ENCODE measurements at places on chromosomes 3 and 15. TPM values are rescaled to one million over a fixed set of nuclear protein-coding genes. Genes with fewer than 3 reads are reported as not detected.

- no peak overlapping the region for H3K27ac ChIP-seq
- no peak for DNase-seq
- no peaks in the 10 kb centered on the region for H3K36me3 ChIP-seq
- no peaks in the 10 kb centered on the region for H3K4me1 ChIP-seq
Measured at GRCh38 chr15:61037031-61037430, 192.1 kb downstream of the RORA start.

CCDC12 gene
- 27.5 TPM for polyA plus RNA-seq

SENP5 gene
- 16.5 TPM for polyA plus RNA-seq

DNA sequence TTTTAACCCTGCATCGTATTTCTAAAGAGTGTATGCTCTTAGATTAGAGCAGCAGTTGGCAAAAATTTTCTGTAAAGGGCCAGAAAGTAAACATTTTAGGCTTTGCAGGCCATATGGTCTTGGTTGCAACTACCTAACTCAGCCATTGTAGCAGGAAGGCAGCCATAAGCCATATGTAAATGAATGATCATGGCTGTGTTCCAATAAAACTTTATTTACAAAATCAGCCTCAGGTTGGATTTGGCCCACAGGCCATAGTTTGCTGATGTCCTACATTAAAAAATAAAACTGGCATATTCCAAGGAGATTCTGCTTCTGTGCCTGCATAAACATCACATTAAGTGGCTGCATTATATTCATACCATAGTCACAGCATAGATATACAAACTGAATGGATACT, 134.9 kb downstream of the STT3B start:
- no peaks in the 10 kb centered on the region for H3K27me3 ChIP-seq
- no peak overlapping the region for H3K4me3 ChIP-seq
- H3K36me3 ChIP-seq = peaks cover 50% of the 10 kb centered on the region
- H3K27ac ChIP-seq = no peak overlapping the region
- peaks cover 2% of the 10 kb centered on the region for H3K4me1 ChIP-seq

GRCh38 chr15:43518197-43518761, 871 bp downstream of the MAP1A start:
- no peak overlapping the region for H3K27ac ChIP-seq
- H3K4me3 ChIP-seq = no peak overlapping the region
- H3K27me3 ChIP-seq = peaks cover 48% of the 10 kb centered on the region
- no peaks in the 10 kb centered on the region for H3K36me3 ChIP-seq
- no peak for DNase-seq
